ENCODE measurements at places on chromosomes 12 and 14.

- DNase-seq, result no peak
These were observed 42.1 kb downstream of the CIT start for GRCh38 chr12:119835068-119835467.

DNA sequence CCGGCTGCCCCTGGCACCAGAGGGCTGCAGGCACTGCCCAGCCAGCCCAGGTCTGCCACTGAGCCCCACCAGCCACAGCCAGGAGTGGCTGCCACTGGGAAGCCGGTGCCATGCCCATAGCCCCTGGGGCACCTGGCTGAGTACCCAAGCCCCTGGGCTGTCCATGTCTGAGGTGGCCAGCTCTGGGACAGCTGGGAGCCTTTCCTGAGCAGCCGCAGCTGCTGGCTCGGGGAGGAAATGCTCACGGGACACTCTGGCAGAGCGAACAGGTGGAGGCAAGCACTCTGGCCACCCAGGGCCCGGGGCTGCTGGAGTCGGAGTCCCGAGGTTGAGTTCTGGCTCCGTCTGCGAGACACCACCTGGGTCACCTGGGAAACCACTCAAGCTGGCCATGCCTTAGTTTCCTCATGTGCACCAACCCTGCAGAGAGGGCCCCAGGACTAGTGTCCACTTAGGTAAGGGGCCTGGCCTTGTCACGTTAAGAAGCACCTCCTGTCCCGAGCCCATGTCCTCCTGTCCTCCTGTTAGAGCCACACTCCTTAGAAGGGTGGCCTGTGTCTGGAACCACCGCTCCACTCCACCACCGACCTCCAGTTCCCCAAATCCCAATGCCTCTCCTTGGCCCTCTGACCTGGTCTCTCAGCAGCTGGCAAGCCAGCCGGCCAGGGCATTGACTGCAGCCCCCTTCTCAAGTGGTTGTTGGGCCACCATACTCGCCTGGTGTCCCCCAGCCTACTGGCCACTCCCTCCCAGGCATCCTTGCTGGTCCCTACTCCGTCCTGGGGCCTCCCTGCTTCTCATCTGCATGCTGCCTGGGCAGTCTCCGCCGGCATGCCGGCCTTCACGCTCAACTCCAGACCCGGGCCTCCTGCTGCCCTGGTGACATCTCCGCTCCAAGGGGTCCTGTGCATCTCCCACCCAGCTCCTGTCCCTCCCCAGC lies 45.3 kb downstream of the BEGAIN start:
- no peak for DNase-seq

- no peak for DNase-seq
These were observed 24.2 kb upstream of the NT5DC3 start for GRCh38 chr12:103865151-103865730.

DNA sequence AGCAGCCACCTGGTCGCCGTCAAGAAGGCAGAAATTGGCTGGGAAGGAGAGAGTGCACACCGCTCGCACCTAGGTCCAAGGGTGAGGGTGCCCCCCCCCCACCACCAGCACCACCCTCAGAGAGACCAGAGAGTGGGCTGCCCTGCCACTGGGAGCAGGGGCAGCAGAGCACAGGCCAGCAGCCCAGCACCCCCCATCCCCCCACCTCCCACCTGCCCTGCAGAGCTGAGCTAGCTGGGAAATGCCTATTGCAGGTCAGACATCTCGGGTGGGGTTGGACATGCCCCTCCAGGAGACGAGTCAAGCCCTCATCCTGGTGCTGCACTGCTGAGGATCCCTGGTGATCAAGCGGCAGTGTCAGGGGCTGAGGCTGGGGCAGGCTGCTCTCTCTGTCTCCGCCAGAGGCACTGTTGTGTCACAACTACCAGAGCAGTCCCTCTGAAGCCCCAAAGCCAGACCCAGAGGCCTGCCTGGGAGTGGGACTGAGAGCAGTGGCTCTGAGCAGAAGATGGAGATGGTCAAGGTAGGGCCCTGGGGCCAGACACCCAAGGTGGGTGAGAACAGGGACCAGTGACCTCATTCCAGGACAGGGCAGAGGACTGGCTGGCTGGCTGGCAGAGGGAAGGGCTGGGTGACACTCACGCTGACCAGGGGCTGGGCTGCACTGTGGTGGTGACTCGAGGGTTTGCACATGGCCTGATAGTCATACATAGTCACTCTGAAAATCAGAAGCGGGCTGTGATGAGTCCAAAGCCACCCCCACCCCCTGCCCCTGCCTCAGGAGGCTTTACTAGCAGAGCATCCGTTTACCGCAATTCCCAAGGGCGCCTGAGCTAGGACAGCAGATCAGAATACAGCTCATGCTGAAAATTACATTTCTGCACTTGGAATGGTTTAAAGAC lies 19.7 kb upstream of the LRTM2 start:
- DNase-seq, result no peak

GRCh38 chr14:77752266-77752665 lies 8.7 kb downstream of the SNW1 start:
- DNase-seq, result no peak

GRCh38 chr12:87678453-87678852 lies 350.7 kb downstream of the C12orf50 start:
- DNase-seq, result no peak

DNA sequence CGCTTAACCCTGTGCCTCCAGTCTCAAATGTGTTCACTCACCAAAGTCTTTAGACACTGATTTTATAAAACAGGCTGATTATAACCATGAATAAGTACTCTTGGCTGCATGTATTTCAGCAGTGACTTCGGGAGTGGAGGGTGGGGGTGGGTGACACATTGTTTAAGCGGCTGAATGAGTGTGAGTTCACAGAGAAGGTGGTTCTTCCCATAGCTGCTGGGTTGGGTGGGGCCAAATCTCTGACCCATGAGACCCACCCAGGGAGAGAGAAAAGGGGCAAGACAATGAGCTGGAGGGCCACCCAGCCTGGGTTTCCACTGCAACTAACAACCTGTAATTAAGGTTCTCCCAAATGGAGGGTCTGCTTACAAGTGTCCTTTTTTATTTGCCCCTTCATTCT lies 96.4 kb downstream of the SYNE3 start:
- DNase-seq, result no peak

DNA sequence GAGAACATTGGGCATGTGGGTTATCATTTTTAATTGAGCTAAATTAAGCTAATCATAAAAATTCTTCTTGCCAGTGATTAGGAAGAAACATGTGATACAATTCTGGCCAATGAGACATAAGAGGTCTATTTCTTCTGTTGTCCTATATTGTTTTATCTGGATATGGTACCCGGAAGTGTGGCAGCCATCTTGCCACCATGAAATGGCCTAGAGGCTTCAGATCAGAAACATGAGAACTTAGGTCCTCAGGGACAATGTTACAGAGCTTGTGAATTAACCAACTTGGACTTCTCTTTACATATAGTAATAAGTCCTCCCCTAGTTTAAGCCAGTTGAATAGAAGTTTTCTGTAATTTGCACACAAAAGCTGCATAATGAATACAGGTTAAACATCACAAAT lies 30.5 kb downstream of the MBIP start:
- no peak for DNase-seq

GRCh38 chr12:55711786-55712553 lies 3.9 kb upstream of the BLOC1S1 start:
- no peak for DNase-seq

- DNase-seq, result no peak
These were observed 143.7 kb downstream of the ASCL4 start for GRCh38 chr12:107917912-107918800.
